ENCODE measurements at places on chromosomes 12 and 14. TPM values are rescaled to one million over a fixed set of nuclear protein-coding genes. Genes with fewer than 3 reads are reported as not detected.
A peak's percentile ranks its signal among the peaks of the same experiment; 100 is the strongest.

- no peak for DNase-seq
These were observed 44.5 kb downstream of the CORO1C start for GRCh38 chr12:108686780-108687179.

DNA sequence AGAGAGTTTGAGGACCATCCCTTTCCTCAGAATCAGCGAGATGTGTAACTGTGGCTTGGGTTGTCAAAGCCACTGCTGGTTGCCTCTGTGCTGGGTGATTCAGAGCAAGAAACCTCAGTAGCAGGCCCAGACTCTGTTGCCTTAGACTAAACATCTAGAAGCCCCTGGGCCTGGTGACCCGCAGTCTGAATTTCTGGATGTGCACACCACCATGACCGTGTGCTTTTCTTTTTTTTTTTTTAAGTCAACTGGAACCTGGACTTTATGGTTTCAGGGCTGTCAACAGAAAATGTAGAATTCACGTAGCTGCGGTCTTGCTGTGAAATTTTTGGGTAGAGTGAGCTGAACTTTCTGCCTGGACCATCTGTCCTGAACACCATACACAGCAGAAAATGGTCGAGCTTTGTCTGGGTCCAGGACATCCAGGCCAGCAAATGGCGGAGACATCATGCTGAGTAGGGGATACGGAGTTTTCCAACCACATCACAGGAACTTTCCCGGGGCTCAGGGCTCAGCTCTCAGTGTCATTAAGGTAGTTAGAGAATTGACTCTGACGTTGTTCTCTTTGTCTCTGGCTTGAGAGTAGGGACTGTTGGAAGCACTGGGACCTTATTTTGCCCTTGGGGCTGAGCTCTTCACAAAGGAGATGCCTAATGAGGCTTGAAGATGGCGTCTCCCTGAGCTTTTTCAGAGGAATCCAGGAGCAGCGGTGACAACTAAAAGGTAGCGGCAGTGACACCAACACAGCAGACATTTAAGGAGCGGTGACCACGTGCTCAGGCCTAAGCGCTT lies 23.0 kb upstream of the BATF start:
- no peak for DNase-seq

DNA sequence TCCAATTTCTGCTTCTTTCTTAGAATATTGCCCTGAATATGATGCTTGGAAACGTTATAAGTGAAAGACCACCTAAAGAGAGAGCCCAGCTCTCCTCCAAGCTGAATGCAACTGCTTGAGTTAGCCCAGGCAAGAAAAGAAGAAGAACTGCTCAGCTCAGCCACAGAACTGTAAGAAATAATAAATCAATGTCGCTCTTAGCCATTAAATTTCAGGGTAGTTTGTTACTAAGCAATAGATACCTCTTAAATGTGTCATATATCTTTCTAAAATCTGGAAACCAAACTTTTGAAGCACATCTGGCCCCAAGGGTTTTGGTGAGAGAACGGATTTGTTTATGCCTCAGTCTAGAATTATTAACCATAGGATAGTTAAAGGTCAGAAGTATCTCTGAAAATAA lies 50.4 kb downstream of the SLC6A15 start:
- DNase-seq = no peak

DNA sequence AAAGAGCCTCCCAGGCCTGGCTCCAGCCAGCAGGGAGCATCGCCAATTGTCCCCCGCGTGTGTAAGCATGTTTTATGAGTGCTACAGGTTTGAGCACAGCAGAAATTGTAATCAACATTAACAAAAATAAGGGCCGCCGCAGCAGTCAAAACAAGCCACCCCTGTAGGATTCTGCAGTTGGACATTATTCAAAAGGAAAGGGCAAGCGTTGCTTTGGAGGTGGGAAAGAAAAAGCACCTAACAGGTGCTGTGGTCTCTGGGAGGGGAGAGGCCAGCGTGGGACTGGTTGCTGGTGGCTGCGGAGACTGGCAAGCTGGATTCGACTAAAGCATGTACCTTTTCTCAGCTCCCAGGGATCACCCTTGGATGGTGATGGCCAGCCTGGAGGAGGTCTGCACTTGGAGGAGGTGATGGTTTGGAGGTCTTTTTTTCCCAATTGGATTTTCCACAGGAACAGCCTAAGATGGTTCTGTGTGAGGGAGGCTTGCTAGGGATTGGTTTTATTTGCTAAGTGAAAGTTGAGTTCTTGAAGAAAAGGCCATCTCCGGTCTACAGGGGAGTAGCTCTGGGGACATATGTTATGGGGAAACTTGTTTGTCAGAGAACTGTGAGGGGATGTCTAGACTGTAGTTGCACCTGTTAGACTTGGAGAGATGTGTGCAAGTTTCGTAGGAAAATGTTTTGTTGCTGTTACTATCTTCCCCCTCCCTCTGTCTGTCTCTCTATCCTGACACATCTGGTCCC lies 2.0 kb downstream of the DYRK2 start:
- DNase-seq = peak; percentile 46

- no peak for DNase-seq
These were observed 76.8 kb downstream of the PDE6H start for GRCh38 chr12:15049461-15050153.

DNA sequence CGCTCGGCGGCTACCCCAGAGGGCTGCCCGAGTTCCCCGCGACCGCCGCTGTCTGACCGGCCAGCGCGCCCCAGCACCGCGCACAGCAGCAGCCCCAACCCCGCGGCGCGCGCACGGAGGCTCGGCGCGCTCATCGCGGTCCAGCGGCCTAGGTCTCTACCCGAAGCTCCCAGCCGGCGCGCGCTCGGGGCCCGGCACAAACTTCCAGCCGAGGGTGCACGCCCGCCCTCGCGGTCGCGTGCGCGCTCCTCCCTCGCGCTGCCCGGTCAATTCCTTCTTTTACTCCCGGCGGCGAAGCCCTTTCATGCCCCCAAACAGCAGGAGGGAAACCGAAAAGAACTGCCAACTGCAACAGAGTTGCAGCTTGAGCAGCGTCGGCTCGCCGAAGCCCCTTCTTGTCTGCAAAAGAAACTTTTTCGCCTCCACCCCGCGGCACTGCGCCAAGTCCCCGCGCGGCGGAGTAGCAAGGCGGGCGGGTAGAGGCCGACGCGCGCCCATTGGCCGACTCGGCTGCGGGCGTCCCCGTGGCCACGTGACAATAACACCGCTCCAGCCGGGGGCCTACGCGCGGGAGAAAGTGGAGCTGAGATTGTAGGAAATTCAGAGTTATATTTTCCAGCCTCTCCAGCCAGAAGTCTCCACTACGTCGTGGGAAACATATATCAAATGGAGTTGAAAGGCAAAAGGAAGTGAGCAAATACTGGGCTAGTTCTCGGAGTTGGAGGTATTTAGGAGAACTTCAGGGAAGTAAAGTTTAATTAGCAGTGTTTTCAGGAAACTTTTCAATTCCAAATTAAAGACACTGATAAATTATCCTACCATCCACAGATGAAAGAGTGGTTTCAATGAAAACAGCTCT lies at the start of gene LRIG3:
Gene LRIG3 (minus strand): TSS at position 403 of the 859 bp plus-strand sequence. CDS start 269 bp downstream, at position 134.
- DNase-seq = peak; percentile 93

- DNase-seq = peak; percentile 51
These were observed 236.8 kb upstream of the AVPR1A start for GRCh38 chr12:63387771-63388170.

DNA sequence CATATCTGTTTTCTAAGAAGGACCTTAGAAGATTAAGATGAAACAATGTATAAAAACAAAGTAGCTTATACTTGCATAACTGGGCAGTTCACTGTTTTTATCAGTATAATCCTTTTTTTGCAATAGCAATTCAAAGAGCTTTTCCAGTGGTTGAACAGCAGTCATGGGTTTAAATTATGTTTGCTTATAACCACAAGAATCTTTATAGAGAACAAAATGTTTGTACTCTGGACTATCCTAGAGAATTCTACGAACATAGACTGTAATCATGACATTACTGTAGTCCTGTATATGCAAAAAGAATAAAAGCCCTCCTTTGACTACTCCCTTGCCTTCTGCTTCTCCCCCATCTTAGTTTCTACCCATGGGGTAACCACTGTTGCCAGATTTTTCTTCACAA lies 5.7 kb downstream of the FAM177A1 start:
- peak; percentile 58 for DNase-seq

DNA sequence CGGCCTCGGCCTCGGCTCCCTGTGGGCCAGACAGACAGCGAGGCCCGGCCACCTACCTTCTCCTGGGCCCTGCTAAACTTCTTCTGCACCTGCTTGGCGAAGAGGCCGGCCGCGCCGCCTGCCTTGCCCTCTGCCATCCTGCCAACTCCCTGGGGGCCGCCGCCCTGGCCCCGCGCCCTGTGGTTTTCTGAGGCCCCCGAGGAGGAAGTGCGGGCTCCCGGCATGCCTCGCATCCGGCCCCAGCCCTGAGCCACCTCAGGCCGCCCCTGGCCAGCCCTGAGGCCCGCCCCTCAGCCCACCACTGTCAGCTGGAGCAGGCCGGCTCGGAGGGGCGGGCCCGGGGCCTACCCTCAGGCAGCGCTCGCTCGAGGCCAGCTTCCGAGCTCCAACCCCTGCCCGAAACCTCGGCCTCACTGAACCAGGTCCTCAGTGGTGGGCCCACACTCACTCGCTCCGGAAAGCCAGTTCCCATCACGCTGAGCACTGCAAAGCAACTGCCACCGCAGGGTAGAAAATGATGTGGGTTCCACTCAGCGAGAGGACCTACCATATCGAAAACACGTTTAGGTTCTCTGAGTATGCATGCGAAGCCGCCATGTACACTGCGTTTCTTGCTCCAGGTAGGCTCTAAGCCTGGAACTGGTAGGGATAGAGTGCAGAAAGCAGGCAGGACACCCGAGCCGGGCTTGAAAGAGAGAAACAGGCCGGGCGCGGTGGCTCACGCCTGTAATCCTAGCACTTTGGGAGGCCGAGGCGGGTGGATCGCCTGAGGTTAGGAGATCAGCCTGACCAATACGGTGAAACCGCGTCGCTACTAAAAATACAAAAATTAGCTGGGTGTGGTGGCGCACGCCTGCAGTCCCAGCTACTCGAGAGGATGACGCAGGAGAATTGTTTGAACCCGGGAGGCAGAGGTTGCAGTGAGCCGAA lies at the start of gene BIN2:
Gene BIN2 (minus strand): TSS at position 209 of the 930 bp plus-strand sequence. CDS start 72 bp downstream, at position 137.
- DNase-seq = no peak

GRCh38 chr12:43776498-43776897 lies 17.7 kb downstream of the IRAK4 start:
- peak; percentile 10 for DNase-seq

GRCh38 chr12:93279565-93280412 lies 97.9 kb upstream of the NUDT4 start:
- DNase-seq = no peak

DNA sequence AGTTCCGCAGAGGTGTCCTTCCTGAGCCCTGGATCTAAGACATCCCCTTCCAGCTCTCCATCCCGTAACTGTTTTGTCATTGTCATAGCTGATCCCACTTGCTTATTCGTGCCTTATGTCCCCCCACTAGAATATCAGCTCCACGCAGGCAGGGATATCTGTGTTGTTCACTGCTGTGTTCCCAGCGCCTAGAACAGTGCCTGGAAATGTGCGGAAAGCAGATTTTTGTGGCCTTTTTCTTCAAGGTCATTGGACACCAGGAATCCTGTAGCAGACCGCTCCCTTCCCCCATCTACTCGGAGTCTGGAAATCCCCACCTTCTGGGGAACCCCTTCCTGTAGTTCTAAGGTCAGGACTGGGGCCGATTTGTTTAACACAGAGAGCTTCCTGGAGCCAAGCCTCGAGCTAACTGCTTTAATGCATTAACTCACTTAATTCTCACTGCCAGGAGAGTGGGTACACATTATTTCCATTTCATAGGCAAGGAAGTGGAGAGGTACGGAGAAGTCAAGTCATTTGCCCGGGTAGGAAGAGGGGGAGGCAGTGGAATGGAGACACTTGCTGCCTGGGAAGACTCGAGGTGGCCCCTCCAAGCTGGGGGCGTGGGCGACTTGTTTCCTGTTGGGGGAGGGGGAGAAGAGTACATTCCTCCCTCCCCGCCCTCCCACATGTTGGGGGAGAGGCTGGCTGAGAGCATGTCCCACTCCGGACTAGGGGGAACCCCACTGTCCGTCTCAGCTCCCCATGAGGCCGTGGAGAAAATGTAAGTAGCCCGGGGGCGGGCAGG lies 1.2 kb upstream of the SH2B3 start:
- peak; percentile 72 for DNase-seq

GRCh38 chr12:46524778-46525177 lies 152.2 kb upstream of the SLC38A2 start:
- DNase-seq = no peak

- DNase-seq = peak; percentile 36
These were observed 14.8 kb downstream of the DDX24 start for GRCh38 chr14:94066089-94066676.

GRCh38 chr12:123098780-123099179 lies 52.1 kb downstream of the PITPNM2 start:
- DNase-seq = no peak

GRCh38 chr14:91409928-91410718 lies 7.5 kb downstream of the CCDC88C start:
- DNase-seq = no peak

GRCh38 chr12:2168808-2169207 lies 116.0 kb downstream of the CACNA1C start:
- DNase-seq = peak; percentile 41

GRCh38 chr12:15206338-15206737 lies 14.9 kb downstream of the RERG start:
- DNase-seq = no peak

- peak; percentile 39 for DNase-seq
These were observed 215.6 kb upstream of the DDHD1 start for GRCh38 chr14:53368711-53369201.

DNA sequence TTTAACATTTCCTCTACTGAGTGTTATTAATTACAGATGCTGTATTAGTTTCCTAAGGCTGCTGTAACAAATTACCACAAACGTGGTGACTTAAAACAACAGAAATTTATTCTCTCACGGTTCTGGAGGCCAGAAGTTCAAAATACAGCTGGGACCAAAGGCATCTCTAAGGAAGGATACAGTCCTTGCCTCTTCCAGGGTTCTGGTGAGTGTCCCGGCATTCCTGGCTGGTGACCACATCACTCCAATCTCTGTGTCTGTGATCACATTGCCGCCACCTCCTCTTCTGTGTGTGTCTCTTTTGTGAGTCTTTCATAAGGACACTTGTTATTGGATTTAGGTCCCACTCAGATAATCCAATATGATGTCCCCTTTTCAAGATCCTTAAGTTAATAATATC lies 85.1 kb upstream of the CCDC198 start:
- peak; percentile 25 for DNase-seq

Gene GPR68
- total RNA-seq = not detected

Gene DAO
- total RNA-seq = not detected

Gene TEX52
- not detected for total RNA-seq

Gene NID2
- total RNA-seq = 6.2 TPM

Gene KLHDC1
- total RNA-seq = 0.26 TPM

Gene ZNF891
- 0.52 TPM for total RNA-seq

Gene LYZ
- total RNA-seq = not detected

Data from Caki2 (cell line).